Suppressor macrophage treated with lipopolysaccharide for 1 hour (primary cell): ENCODE measurements at places on chromosomes 1 and 21.

- no peak for DNase-seq
Measured at GRCh38 chr21:31395791-31396190, 51.7 kb upstream of the TIAM1 start.

DNA sequence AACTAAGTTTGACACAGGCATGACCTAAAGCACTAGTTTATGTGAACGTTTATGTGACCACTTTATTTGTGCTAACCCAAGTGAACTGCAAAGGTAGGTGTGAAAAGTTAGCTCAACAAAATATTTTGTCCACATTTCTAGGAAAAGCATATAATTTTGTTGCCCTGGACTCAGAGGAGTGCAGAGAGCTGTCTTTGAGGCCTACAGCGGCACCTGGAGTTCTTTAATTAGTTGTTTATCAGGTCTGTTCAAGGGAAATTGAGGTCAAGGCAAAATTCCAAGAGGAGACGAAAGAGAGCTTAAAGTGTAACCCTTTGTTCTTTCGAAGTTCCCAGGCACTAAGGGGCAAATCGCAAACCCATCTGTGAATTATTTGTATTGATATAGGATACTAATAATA, 1.3 kb downstream of the GIPC2 start:
- DNase-seq = no peak

- DNase-seq = no peak
Measured at GRCh38 chr1:207814469-207814868, 62.6 kb downstream of the CD46 start.

DNA sequence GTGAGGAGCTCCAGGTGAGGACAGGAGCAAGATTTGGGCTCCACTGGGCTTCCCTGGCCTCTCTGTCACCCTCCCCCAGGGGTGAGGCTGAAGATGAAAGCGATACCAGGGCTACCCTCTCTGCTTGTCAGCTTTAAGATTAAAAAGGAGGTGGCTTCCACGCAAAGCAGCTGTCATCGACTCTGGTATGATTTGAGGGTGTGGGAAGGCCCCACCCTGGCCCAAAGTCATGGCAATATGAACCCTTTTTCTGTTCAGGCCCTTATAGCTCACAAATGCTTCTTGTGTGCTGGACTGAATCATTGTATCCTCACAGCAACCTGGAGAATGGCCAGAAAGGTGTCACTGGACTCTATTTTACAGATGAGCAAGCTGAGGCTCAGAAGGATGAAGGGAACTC, 41.6 kb downstream of the NUAK2 start:
- no peak for DNase-seq

DNA sequence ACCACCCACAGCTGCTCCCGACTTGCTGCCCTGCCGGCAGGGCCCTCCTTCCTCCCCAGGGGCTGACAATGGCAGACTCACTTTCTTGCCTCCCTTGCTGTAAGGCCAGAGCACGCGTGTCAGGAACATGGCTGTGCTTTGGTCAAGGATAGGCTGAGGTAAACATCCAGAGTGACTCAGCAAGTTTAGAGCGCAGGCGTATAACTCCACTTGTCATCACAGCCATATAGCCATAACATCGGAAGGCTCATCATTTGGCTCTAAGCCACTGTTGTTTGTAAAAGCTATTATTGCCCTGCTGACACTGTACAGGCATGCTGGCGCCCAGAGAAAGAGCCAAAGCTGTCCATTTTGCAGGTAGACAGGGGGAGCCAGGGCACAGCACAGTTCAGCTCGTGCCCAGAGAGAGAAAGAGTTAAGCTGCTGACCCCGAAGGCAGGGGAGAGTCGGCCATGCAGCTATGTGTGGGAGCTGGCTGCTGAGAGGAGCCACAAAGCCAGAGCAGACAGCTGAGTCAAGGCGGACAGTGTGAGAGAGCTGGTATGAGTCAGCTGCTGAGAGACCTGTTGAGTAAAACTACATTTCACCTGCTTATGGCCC, 60.6 kb downstream of the GNG4 start:
- no peak for DNase-seq

DNA sequence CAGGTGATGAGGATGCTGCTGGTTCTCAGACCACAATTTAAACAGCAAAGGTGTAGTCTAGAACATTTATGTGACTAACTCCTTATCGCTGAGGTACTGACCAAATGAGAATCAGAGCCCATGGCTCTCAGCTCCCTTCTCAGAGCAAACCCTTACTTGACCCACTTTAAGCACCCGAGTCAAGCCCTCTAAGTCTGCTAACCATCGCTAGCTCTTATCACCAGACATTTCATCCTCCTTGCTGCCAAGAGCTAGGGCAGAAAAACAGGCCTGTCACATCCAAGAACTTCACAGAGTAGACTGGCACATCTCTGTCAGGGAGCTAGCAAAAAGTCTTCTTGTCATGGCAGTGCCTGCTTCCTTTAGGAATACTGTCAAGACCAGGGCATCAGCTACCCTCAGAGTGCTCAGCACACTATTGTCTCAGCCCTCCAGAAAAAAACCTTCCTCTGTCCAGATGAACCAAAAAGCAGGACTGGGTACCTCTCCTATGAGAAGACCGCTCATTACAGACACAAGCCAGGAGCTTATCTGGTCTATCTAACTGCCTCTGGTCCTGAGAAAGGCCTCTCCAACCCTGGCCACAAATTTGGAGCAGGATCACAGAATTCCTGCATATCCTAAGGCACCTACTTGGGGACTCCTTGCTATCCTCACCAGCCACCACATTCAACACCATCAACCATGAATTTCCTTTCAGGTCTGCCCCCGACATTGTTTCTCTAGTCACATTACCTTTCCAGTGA, 26.2 kb downstream of the ERI3 start:
- DNase-seq = no peak
